Heart left ventricle (tissue), 16 donors: ENCODE measurements at places on chromosomes 4 and X. TPM values are rescaled to one million over a fixed set of nuclear protein-coding genes. Genes with fewer than 3 reads are reported as not detected.

BST1 gene
- total RNA-seq, result 1.9 TPM

STK32B gene
- total RNA-seq, result 2.0 TPM

SMAD1 gene
- total RNA-seq, result 16.4 TPM

LDB2 gene
- total RNA-seq, result 31.3 TPM

ATOH1 gene
- not detected for total RNA-seq

MSL3 gene
- total RNA-seq, result 14.0 TPM

ZCCHC18 gene
- not detected for total RNA-seq

MAEA gene
- 49.5 TPM for total RNA-seq

CXorf65 gene
- total RNA-seq, result not detected

STATH gene
- not detected for total RNA-seq

STARD8 gene
- total RNA-seq, result 5.6 TPM

F8 gene
- 75.1 TPM for total RNA-seq

SPRY1 gene
- 84.8 TPM for total RNA-seq

H2BW2 gene
- not detected for total RNA-seq

PALLD gene
- total RNA-seq, result 1,428 TPM

DCLK2 gene
- total RNA-seq, result 14.6 TPM

SUV39H1 gene
- total RNA-seq, result 2.9 TPM

AWAT2 gene
- total RNA-seq, result not detected

SPACA5 gene
- total RNA-seq, result not detected

PFKFB1 gene
- not detected for total RNA-seq

PCYT1B gene
- total RNA-seq, result not detected

CENPVL1 gene
- total RNA-seq, result not detected

TCEAL4 gene
- total RNA-seq, result 67.9 TPM

ZNF185 gene
- total RNA-seq, result 1.9 TPM

PCDH18 gene
- 5.9 TPM for total RNA-seq

PHOX2B gene
- total RNA-seq, result not detected

LRAT gene
- 0.33 TPM for total RNA-seq

TRPC3 gene
- total RNA-seq, result 0.17 TPM
